ENCODE measurements at places on chromosomes 2 and 18.

DNA sequence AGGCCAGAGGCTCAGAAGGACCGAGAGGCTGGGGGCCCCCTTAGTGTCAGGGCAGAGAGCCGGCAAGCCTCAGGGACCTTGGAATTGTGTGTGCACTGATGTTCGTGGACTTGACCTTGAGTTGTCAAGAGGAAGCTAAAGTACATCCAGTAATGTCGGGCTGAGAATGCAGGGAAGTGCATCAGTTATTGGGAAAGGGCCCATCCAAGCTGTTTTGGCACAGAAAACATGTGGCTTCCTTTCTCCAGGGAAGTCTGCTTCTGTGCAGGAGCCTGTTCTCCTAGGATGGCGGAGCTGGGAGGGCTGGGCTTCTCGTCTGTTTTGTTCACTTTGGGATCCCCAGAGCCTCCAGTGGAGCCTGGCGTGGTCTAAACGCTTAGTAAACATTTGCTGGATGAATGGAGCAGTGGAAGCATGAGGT is 23.7 kb downstream of the ATOH8 start:
- no peak for DNase-seq

DNA sequence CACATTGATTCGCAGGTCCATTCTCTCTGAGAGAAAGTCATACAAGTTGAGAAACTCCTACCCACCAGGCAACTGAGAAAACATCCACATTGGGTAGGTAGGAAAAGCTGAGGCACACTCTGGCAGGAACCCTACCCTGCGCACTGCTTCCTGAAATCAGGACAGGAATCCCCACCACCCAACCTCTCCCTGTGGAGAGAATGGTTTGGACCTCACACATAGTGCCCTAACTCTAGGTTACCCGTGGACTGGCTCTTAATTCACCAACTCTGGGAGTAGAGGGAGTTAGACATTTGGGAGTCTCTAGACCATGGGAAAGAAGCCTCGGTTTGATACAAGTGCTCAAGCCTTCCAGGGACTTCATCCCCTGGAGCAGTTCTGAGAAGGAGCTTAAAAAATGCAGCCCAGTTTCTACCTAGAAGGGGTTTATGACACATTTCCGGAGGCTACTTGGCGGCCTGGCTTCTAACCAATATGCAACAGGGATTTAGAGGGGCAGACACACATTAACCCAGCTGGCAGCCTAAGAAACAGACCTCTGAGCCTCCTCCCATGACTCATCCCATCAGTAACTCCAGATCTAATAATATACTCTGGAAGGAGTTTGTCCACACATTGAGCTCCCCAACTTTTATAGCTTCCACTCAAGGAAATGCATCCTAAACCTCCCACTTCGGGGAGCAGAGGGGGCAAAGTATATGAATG is 136.7 kb downstream of the EML6 start:
- peak; percentile 96 for DNase-seq

- no peak for DNase-seq
Observed at GRCh38 chr2:239825705-239825979, 199.5 kb downstream of the NDUFA10 start.

- DNase-seq = no peak
Observed at GRCh38 chr2:73651591-73652230, 9.5 kb upstream of the NAT8 start.

GRCh38 chr2:226701052-226701451 is 98.6 kb downstream of the IRS1 start:
- DNase-seq = peak; percentile 91

- DNase-seq = peak; percentile 55
Observed at GRCh38 chr2:46451131-46451711, 28.1 kb upstream of the TMEM247 start.

- DNase-seq = no peak
Observed at GRCh38 chr2:126646026-126646425, 9.9 kb upstream of the GYPC start.
